ENCODE measurements at places on chromosomes 1 and 21.

DNA sequence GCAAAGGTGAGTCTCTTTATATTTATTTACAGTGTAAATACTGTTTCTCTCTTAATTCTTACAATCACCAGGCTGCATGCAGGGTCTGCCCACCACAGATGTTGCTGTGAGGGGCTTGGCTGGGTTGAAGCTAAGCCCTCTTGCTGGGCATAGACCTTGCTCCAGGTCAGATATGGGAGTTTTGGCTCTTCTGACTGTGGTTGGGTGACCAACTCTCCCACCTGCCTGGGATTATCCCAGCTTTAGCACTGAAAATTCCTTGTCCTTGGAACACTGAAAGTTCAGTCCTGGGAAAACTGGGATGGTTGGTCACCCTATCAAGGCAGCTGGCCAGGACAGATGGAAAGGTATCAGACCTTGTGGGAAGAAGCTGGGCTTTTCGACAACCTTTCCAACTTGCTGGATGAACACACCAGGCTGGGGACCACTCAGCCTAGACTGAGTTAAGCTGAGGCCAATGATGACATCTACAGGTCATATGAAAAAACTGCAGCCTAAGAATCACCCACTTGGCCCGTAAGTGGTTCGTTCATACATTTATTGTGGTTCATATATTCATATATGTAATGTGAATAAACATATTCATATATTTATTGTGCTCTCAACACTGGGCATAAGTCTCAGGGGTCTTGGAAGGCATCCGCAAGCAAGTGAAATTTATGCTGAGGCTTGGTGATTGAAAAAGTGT is 26.6 kb upstream of the HPDL start:
- peak; percentile 23 for DNase-seq

DNA sequence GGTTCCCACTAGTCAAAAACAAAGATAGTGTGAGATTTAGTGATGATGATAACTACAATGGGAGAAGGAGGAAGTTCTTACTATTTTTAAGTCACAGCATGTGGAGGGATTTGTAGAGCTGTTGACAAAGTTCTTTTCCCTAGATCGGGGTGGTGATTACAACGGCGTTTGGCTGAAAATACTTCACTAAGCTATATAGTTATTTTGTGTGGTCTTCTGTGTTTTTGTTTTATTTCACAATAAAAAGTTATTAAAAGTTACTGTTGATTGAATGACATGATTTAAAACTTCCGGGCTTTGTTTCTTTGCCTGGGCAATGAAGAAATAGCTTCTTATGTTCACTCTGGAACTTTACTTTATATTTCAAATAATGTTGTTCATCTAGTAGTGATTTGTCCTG is 47.3 kb upstream of the SSX2IP start:
- no peak for DNase-seq

GRCh38 chr1:227298512-227299240 is 19.6 kb downstream of the CDC42BPA start:
- no peak for DNase-seq

DNA sequence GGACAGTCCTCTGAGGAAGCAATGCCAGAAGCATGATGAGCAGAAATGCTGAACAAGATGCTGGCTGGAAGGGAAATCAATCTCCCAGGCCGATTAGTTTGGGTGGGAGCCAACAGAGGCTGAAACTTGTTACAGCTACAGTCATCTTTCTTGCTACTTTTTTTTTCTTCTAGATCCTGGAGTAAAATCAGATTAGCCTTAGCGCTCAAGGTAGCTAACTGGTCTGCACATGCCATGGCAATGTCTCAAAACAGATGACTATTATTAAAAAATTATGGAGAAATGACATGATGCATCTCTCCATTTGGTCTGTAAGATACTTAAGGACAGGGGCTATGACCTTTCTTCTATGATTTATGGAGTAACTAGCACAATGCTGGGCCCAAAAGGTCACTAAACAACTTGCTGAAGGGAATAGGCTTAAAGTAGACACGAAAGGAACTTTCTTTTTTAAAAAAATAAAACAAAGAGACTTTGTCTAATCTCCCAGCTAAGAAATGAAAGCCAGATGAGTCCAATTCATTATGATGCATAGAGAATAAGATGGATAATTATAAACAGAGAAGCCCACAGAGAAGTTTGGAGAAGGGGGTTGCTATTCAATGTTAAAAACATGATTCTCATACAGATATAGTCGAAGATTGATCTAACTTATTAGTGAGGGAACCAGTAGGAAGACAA is 42.5 kb downstream of the UTP25 start:
- no peak for DNase-seq

- DNase-seq: no peak
Observed at GRCh38 chr1:79920960-79921669, 914.6 kb upstream of the ADGRL4 start.

DNA sequence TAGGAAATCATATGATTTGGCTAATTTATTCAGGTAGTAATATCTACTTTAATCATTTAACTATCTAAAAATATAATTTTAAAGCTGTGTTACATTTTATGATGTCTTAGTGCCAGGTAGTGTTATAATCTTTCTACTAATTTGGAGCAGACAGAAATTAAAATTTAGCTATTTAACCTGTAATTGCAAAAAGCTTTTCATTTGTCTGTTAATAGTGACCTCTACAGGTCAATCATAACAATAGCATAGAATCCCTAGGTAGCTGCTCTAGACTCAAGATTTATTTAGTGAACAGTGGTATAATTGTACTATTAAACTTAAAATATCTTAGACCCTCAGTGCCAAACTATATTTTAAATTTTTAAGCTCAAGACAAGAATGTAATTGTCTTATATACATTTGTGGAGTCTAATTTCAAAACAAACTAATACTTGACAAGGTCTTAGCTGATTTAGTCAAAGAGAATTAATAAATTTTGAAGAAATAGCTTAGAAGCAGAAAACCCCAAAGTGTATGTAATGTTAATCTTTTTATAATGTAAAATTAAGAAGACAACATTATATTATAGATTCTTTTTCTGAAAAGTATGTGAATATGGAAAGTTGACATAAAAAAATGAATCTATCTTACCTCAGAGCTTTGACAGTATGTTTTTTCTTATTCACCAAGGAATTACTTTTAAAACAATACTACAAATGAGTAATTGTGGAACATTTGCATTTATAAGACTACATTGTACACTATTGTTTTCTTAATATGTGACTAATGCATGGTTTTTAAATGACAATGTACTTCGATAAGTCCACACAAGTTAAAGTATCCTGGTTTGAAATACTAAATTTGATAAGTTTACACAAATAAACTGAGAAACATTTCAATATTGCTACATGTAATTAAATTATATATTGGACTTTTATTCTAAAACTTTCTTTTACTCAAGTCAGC is 64.1 kb upstream of the RNPC3 start:
- DNase-seq: no peak

DNA sequence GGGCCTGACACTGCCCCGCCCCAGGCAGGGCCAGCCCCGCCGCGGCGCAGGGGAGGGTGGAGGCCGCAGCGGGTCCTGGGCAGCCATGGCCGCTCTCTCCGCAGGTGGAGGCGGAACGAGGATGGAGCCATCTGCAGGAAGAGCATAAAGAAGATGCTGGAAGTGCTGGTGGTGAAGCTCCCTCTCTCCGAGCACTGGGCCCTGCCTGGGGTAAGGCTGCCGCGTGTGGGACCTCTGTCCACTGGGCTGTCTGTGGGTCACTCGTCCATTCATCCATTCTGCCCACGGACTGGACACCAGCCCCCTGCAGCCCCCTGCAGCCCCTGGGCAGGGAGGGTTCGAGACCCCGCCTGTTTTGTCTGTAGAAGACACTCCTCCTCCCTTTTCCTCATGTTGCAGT is 18.4 kb upstream of the LRRC3 start:
- DNase-seq: no peak

GRCh38 chr21:46532080-46532479 is 72.8 kb downstream of the S100B start:
- DNase-seq: no peak

- DNase-seq: no peak
Observed at GRCh38 chr1:183051546-183051945, 28.3 kb downstream of the LAMC1 start.

DNA sequence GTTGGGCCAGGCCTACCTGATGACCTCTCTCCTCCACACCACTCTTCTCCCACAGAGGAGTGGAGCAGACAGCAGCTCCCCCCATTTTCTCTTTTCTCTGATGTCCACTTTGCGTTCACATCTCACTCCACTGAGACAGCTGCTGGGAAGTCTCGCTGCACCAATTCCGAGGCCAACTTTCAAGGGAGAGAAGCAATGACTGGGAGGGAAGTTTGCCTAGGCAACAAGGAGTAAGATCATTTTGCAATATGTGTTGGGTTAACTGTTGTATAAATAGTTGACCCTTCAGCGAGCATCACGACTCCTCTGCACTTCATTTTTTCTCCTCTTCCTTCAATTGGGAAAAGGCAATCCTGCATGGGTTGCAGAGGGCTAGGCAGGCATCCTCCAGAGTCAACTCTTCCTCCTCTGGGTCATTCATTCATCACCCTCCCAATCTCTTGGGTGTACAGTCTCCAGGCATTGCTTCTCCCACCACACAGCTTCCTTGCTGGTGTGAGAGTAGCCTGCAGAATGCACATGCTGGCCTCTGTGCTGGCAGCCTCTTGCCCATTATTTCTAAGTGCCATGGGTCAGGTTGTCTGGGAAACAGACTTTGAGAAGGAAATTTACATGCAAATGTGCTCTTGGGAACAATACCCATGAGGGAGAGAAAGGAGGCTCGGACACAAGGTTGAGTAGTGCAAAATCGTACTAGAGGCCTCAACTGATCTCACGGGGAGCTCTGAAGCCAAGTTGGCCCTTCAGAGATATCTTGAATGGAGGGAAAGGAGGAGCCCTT is 75.8 kb upstream of the BCAR3 start:
- no peak for DNase-seq

DNA sequence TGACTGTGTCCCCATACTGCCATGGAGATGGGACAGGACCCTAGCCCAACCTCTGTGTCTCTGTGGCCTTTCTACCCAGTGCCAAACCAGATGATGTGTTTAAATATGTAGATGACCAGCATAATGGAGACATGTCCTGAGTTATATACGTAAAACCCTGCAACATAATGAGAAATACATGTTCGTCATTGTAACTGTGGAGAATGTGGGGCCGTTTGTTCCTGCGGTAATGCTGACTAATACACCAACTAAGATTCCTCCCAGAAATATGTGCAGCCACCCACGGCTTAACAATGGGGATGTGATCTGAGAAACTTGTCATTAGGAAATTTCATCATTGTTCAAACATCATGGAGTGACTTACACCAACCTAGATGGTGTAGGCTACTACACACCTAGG is 71.7 kb upstream of the SIM2 start:
- no peak for DNase-seq

- no peak for DNase-seq
Observed at GRCh38 chr1:189131576-189131975, 1346.1 kb downstream of the BRINP3 start.

DNA sequence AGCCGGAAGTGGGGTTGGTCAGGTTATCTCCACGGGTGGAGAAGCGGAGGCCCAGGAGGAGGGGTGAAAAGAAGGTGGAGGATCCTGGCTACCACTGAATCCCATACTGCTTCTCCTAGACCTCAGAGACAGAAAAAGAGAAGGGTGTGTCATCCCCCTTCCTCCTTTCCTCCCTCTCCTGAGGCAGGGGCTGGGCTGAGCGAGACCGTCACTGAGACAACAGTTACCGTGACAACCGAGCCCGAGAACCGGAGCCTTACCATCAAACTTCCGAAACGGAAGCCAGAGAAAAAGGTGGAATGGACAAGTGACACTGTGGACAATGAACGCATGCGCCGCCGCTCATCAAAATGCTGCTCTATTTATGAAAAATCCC is 42.1 kb upstream of the NBPF3 start:
- DNase-seq: no peak

DNA sequence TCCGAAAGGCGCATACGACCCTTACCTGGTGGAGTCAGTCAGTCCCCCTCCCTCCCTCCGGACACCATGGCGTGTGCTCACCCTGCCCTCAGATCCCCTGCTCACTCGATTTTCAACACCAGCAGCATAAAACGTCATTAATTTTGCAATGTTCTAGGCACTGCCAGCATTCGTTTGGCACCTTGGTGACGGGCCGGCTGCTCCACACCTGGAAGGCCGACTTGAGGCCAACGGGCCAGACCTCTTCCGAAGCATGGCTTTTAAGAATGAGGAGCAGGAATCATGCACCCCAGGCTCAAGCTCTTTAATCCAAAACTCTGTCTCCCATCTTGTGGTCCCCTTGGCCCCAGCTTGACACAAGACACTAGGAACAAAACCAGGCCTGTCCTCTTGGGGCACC is 33.1 kb downstream of the NPHP4 start:
- DNase-seq: no peak

GRCh38 chr1:153536012-153536670 is 350 bp upstream of the S100A6 start:
- DNase-seq: peak; percentile 80

Measured in activated T-cell treated with anti-CD3 and anti-CD28 coated beads for 24 hours (primary cell).